T-helper 1 cell (primary cell): ENCODE measurements at places on chromosomes 2 and 18.

DNA sequence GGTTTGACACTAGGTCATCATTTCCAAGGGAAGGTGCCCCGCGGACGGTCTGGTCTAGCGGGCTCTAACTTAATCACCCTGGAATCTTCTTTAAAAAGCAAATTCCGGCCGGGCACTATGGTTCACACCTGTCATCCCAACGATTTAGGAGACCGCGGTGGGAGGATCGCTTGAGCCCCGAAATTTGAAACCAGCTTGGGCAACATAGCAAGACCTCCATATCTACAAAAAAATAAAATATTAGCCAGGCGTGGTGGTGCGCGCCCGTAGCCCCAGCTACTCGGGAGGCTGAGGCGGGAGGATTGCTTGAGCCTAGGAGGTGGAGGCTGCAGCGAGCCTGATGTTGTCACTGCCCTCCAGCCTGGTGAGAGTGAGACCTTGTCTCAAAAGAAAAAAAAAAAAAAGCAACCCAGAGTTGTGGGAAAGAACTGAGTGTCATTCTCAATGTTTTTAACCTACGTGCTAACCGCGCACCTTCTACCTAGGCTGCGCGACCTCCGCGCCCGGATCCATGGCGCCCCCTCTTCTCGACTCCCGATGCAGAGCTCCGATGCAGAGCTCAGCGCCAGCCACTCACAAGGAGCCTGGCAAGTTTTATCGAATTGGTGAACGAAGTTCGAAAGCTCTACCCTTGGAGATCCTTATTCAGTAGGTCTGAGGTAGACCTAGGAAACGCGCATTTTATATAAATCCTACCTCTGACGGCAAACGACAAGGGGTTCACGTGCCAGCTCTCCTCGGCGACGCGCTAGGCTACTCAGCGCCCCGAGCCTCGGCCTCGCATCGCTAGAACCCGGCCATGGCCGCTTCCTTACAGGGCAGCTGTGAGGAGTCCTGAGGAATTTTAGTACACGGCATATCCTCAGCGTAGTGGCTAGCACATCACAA, 888 bp upstream of the TWSG1 start:
- DNase-seq = peak; percentile 21

GRCh38 chr2:33242845-33243244, 233.6 kb upstream of the RASGRP3 start:
- no peak for DNase-seq

DNA sequence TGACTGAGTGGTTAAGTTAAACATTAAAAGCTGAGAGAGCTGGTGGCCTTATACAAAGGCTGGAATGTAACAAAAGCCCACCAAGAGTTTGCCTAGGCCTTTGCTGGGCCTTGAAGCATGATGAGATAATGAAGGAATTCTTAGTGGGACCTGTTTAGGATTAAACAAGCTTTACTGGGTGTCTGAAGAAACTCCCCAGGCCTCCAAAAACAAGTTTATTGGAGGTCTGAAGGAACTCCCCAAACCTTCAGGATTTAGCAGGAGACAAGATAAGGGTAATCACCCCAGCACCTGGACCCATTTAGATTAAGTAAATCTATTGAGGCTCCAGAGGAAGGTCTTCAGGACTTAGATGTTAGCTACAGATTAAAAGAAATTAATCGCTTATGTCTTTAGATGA, 18.7 kb downstream of the PCARE start:
- no peak for DNase-seq

GRCh38 chr2:239532859-239533258, 132.0 kb upstream of the HDAC4 start:
- DNase-seq = no peak

GRCh38 chr2:1153920-1154319, 203.3 kb downstream of the SNTG2 start:
- DNase-seq = no peak

DNA sequence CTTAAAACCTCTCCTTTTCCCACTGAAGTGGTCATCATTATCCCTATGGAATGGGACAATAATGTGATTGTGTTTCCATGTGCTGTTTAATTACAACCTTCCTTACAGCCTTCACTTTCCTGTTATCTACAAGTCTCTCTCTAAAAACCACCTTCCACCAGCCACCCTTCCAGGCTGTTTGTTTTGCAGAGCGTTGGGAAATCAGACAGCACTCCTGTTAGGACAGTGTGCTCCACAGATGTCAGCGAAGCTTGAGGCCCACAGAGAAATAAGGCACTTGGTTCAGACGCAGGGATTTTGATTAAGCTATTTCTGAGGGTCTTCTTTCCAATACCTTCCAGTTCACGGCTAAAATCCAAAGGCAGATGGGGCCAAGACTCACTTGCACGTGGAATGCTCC, 32.3 kb upstream of the ASPRV1 start:
- DNase-seq = no peak

DNA sequence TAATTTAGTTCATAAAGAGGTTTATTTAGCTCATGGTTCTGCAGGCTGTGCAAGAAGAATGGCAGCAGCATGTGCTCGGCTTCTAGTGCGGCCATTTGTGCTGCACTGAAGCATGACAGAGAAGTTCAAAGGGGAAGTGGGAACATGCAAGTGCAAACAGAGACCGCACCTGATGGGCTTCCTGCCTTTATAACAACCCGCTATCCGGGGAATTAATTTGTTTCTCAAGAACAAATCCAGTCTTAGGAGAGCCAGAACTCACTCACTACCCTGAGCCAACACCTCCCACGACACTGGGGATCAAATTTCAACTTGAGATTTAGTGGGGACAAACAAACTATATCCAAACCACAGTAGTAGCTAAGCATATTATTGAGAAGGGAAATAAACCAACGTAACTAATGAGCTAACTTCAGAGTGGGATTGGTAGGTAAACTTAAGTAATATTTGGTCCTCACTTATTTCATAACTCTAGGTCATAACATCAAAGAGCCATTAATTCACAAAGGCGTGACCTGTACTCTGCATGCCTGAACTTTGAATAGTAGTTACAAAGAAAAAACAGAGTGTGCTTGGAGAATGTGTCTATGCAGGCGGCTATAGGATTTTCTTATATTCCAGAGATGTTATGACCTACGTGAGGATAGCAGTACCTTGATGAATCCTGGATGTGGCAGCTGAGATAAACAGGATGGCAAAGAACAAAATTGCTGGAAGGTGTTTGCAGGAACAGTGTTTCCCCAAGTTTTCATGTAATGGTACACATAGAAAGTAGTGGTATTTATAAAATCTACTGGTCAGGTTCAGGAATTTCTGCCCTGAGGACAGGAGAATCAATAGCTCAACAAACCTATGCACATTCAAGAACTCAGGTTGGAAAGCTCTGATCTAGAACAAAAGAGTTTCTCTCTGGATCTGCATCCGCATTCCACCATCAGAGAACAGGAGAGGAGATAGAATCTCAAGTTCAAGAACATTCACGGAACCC, 845.9 kb upstream of the ID2 start:
- no peak for DNase-seq

GRCh38 chr2:1967242-1968208, 223.2 kb upstream of the PXDN start:
- no peak for DNase-seq

DNA sequence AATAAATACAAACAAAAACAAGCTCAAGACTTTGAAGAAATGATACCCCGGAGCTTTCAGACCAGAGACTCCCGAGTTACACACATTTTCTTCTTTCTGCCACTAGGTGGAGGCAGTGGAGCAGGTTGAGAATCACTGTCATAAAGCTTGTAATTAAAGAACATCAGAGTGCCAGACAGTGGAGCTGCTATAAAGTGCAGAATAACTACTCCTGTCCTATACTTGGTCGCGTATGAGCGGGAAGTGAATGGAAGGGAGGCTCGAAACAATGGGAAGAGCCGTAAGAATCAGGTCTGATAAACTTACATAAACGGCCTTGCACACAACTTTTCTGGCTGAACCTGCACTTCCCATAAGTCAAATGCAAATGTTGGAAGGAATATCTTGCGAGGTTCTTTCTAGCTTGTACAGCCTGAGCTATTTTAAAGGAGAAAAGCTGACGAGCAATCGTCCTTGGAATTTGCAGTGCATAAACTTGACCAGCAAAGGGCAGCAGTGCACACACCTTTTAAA, 189.0 kb downstream of the RPIA start:
- no peak for DNase-seq

DNA sequence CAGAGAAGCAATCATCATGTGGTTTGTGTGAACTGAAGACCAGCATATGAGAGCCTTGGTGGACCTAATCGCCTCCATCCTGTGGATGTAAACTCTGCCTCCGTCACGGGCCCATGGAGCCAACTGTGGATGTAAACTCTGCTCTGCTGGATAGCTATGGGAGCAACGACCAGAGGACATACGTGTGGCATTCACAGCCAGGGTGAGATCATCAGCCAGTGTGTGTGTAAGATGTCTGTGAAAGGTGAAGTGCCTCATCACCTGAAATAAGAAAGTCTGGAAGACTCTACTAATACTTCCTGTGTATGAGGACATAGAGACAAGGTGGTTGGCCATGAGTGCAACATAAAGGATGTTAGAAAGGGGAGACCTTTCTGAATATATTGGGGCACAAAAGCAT, 63.5 kb downstream of the CYB5A start:
- DNase-seq = no peak

GRCh38 chr2:37610638-37611289, 60.7 kb downstream of the CDC42EP3 start:
- DNase-seq = no peak

DNA sequence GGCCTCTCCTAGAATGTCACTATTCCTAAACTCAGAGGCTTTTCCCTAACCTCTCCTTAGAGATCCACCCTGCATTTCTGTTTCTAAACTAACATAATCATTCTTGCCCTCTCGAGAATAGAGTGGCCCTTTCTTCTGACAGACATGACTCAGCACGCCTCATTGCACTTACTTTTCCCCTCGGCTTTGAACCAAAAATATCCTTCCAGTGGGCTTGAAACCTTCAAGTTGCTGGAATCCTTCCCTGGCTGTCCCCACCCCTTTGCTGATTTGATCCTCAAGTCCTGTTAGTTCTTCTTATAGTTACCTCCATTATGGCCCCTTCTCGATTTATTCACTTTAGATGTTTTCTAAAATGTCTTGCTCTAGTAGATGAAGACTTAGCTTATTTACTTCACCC, 158.0 kb downstream of the LTBP1 start:
- DNase-seq = no peak

DNA sequence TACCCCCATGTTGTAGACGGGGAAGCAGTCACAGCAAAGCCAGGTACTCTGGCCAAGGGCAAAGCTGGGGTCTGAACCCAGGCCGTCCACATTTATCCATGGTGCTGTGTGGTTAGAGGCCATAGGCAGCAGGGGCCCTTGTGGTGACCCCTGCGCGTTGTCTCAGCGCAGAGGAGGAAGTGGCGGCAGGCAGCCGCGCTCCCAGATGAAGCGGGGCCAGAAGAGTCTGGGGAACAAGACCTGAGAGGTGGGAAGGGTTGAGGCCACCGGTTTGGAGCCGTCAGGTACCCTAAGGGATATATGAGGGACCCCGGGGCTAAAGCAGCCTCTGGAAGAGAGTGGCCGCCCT, 770 bp downstream of the ZNF396 start:
- no peak for DNase-seq

DNA sequence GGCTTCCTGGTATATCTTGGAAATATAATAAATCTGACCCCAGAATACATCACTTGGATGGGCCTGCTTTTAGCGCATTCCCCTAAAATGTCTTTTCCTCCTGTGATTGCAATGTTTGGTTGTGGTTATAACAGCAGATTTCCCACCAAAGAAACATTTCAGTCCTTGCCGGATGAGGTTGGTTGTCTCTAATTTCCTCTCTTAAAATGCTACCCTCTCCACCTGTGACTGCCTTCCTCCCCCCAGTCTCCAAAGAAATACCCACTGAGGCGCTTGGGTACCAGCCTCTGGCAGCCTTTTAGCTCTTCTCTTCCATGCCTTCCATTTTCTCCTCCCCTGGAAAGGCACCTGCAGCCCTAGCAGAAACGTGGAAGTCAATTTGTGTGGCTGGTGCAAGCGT, 102.1 kb upstream of the SIX3 start:
- no peak for DNase-seq

DNA sequence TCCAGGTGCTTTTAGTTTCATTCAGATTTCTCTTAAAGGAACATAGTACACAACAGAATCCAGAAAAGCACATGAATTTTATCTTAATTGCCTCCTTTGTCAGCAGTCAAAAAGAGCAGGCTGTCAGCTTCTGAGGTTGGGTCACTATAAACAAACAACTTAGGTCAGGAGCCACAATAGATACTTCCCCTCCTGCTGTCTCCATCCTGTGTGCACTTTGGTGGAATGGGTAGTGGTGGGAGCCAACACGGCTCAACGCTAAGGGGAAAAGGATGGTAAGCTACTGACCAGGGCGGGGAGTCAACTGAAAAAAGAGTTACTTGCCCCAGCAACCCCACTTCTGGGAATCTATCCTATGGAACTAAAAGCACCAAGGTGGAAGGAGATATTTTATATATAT, 121.9 kb downstream of the PAX3 start:
- DNase-seq = no peak

DNA sequence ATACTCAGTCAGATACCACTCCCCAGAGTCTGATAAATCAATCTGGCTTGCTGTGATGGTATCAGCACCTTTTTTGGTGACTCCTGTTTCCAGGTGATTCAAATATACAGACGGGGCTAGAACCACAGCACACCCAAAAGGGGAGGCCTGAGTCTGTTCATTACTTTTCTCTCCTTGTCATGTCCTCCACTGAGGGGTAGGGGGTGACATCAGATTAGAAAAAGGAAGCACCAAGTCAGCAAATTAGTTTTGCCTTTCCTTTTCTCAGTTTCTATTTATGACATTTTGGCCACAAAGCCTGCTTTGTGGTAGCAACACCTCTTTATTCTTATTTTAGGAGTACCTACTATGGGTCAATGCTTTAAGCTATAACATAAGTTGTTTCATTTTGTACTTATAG, 127.4 kb downstream of the CCDC102B start:
- DNase-seq = no peak

DNA sequence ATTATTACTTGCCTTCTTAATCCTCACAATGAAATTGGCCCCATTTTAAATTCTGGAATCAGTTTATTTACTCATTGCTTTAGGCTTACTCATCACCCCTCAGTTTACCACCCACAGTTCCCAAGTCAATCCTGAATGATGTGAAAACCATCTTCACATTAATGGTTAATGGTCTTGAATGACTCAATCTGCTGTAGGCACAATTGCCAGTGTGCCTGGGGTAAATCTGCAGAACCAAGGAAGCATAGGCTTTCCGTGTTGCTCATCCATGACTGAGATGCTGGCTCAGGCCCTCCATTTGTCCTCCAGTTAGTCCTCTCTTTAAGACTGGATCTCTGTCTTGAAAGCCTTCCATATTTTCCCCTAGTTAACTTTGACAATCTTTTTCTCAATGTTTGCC, 164.5 kb downstream of the PMAIP1 start:
- DNase-seq = no peak

DNA sequence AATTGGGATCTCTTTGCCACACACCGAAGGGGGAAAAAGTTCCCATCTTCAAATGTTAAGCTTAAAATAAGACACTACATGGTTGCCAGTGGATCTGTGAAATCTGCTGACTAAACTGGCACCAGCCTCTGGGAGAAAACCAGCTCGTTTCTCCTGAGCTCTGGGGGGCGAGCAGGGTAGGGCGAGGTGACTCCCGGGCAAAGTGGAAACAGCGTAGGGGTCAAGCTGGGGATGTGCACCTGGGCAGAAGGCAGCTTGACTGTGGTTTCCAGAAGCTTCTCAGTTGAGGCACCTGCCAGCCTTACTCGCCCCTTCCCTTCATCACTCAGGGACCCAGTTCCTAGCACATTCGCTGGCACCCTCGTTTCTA, 62.8 kb downstream of the SFXN5 start:
- DNase-seq = no peak

GRCh38 chr2:1995987-1996386, 251.7 kb upstream of the PXDN start:
- no peak for DNase-seq

- DNase-seq = no peak
These were observed 1534.4 kb downstream of the LRP1B start for GRCh38 chr2:140596447-140596846.

GRCh38 chr18:79393635-79394533, 1.8 kb upstream of the NFATC1 start:
- no peak for DNase-seq
